Stimulated activated CD4-positive, alpha-beta T cell treated with anti-CD3 and anti-CD28 coated beads, Interleukin-1b, Interleukin-23, amount 100 ng/mL, for 1 hour (primary cell): ENCODE measurements at places on chromosomes 11 and 22.

GRCh38 chr11:75246006-75246670, 5.6 kb downstream of the TPBGL start:
- DNase-seq: no peak

DNA sequence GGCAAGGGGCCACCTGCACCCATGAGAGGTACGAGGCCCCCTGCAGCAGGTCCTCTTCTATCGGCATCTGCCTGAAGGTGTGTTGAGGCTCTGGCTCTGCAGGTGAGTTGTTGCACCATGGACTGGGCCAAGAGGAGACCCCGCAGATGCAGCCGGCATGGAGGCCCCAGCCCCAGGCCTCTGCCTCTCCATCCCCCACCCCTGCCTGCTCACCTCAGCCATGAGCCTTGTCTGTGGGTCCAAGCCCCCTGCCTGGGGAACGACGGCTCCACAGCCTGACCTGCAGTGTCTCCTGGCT, 1386.2 kb downstream of the BRD1 start:
- DNase-seq: no peak

GRCh38 chr11:19552656-19553260, 159.9 kb upstream of the NAV2 start:
- no peak for DNase-seq

DNA sequence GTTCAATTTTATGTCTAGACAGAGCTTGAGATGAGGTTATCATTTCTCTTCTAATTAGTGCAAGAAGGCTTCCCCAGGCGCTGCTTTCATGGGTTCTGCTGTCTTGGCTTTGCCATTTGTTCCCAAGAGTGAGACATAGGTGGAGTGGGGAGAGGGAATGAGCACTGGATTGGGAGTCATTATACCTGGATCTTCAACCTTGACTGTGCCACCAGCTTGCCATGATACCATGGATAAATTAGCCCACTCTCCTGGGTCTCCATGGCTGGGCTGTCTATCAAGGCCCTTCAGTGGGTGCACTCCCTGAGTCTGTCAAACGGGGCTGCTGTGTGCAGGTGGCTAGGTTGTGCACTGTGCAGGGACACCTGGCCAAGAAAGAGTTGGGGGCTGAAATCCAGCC, 15.6 kb upstream of the NECTIN1 start:
- DNase-seq: no peak

GRCh38 chr22:28019881-28020861, 101.1 kb upstream of the PITPNB start:
- peak; percentile 46 for DNase-seq
